ENCODE measurements at places on chromosomes 13 and 19. TPM values are rescaled to one million over a fixed set of nuclear protein-coding genes. Genes with fewer than 3 reads are reported as not detected.

GRCh38 chr13:53137779-53138178 lies 109.2 kb downstream of the OLFM4 start:
- no peak for DNase-seq

DNA sequence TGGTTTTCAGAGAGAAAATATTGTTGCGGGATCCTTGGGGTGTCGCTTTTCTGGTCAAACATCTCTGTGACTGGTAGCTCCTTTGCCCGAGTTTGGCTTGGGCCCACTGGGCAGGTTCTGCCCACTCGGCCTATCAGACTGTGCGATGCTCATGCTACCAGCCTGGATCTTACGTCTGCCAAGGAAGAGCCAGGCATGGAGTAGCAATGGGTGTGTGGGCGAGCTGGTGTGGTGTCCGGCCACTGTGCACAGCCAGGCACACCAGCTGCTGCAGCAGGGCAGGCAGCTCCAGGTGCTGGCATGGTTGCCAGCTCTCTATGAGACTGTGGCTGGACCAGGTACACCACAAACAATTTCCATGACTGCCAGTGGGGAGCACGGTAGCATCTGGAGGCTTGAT lies 1351.8 kb upstream of the PCDH20 start:
- DNase-seq: no peak

DNA sequence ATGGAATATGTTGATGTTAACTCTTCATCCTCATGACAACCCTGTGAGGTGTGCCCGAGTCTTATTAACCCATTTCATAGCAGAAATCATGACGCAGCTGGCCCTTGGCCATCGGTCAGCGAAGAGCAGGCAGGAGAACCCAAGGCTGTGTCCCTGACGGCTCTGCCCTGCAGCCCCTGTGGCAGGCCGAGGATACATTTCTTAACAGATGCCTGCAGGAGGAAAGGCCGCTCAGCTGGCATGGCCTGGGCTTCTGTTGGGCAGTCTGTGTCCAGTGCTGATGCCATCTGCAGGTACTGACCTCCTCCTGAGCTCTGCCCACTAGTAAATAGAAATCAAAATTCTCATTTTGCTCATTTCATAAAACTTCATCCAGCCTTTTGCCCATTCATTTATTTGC lies 35.4 kb upstream of the MCF2L start:
- no peak for DNase-seq

DNA sequence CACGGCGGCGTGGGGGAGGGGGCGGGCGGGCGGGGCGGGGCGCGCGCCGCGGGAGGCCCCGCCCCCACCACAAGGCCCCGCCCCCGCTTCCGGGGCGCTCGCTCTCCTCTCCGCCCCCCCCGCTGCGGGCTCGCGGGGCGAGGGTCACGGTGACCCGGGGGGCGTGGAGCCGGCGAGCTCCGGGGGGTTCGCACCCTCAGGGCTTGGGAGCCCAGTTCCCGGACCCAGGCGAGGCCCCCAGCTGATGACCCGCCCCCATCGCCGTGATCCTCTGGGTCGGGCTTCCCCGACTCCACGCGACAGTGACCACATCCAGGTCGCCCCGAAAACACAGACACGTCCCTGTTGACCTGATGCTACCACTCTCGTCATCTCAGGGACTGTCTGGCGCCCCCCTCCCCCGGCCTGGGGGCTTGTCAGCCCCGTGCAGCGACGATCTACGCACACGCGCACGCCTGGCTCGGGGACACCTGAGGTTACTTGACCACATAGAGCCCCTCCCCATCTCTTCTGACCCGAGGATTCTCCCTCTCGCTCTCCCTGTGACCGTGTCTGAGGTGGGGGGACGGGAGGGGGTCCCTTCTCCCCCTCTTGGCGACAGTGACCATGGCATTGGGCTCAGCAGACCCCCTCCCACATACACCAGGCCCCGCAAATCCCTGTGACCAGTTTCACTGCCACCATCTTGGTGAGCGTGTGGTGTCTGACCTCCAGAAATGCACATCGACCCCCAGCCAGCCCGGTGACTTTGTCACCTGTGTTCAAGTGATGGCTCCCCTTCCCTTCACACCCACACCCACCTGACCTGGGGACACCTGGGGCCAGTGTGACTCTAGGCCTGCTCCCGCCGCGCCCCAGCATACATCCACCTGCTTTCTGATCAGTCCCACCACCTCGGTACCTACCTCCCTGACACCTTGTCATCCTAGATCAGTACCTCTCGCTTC lies 670 bp downstream of the MAP2K7 start:
- peak; percentile 74 for DNase-seq

DNA sequence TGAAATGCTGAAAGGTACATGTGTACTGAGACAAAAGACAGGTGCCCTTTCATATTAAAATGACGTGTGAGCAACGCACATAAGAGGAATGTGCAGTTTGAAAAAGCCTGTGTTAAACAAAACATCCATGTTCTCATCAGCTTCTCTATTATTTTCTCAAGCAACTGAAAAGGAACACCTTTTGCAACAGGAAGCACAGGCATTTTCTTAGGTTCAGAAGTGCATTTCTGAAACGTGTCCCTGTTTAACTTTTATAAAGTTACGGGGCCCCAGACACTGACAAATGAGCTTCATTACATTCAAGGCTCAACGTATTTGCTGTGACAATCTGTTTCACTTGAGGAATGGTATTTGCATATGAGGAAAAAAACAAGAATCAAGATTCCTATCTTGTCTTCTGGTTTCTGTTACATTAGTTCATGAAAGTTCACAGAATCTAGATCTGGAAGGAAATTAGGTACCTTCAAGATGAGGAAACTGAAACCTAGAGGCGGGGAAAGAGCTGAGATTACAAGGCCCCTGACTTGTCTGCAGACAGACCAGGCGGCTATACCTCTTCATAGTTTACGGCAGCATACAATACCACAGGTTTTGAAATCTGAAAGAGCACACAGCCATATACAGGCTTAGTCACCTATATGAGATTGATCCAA lies 431.7 kb downstream of the KLF12 start:
- no peak for DNase-seq

- DNase-seq: no peak
Measured at GRCh38 chr13:78465250-78465649, 138.1 kb downstream of the POU4F1 start.

DNA sequence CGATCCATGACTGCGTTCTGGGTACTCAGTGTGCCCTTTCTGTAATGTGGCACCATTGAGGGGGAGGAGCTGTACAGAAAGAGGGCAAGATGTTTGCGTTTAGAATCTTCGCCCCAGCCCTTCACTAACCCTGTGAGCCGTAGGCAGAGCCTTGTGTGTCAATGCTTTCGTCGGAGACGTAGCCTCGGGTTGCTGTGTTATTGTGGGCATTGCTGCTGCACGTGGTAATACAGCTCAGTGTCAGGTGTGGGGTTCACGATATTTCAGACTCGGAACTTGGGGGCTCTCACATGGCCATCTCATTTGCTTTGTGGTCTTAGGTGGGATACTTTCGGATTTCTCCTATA lies 6.1 kb downstream of the RPS9 start:
- no peak for DNase-seq

AP1M2 gene
- total RNA-seq: 152 TPM
